ENCODE measurements at places on chromosomes 5 and 9.

DNA sequence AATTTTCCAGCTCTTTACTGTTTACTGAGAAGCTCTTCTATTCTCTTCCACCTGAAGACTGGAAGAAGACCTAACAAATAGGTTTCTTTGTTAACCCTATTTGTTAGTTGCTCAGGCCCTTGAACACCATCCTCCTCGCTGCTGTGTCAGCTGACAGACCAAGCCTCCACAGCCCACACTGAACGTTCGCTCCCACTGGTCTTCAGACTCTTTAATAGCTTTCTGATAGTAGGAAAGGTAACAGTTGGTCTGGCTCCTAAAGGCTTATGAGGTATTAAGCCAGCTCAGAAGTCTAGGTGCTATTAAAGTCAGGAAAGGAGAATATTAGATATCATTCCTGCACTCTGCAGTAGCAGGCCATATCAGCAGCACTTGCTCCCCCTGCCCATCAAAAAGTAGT, 23.3 kb upstream of the F2R start:
- no peak for DNase-seq

DNA sequence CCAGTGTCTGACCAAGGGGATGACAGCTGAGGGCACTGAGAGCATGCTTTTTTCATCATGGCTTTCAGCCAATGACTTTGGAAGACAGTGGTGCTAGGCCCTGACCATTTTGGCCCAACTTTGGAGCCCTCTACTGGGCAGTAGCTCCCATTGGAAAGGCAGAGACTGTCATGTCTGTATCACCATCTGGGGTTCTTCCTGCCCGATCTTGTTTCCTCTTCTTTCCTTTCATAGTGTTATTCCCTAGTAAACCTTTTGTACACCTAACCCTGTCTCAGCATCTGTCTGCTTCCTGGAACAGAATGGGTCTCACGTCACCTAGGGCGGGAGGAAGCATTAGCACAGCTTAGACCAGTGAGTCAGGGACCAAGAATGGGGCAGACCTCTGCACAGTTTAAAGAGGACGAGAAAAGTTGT, 97.4 kb upstream of the MAST4 start:
- no peak for DNase-seq

GRCh38 chr5:6904860-6905259, 191.6 kb downstream of the TENT4A start:
- DNase-seq: no peak

GRCh38 chr5:96278981-96279380, 154.1 kb downstream of the PCSK1 start:
- no peak for DNase-seq

DNA sequence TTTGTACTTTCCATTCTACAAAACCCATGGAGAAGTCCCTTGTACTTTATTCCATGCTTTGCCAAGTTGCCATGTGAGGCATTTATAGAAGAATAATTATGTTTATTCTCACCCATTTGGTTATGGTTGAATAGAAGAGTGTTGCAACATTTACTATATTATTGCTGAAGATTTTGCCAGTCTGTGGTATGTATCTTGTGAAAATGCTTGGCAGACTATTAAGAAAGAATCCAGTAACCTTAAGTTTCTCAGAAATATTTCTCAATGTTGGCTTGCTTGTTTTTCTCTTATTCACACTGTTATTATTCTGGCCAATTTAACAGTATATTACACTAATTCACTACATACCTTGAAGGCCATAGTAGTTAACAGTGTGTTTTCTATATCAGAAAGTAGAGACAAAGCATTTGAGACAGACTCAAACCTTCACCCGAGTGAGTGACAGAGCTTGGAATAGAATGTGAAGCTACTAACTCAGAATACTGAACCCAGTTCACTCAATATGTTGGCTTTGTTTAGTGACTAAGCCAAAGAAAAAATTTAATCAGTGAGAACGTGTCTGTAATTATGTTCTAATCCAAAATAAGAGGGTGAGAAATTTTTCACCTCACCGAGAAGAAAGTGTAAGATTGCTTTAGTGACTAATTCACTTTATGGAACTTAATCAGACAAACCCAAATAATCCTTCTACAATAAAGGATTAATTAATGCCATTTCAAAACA, 184.4 kb downstream of the CWC27 start:
- no peak for DNase-seq

DNA sequence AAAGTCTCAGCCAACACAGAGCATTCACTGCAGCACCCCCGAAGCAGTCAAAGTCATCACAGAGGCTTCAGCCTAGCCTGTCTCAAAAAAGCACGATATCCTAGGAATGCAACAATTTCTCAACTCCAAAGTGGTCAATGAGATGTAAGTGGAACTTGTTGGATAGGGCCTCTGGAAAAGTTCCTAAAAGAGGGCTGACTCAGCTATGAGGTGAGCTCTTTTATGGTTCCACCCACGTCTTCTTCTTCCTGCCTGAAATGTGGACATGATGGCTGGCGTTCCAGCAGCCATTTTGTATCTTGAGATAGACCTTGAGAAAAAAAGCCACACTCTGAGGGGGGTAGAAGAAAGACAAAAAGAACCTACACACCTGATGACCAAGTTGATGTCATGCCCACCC, 32.5 kb upstream of the TRIO start:
- DNase-seq: no peak

GRCh38 chr9:111744363-111744762, 50.4 kb downstream of the SHOC1 start:
- no peak for DNase-seq

DNA sequence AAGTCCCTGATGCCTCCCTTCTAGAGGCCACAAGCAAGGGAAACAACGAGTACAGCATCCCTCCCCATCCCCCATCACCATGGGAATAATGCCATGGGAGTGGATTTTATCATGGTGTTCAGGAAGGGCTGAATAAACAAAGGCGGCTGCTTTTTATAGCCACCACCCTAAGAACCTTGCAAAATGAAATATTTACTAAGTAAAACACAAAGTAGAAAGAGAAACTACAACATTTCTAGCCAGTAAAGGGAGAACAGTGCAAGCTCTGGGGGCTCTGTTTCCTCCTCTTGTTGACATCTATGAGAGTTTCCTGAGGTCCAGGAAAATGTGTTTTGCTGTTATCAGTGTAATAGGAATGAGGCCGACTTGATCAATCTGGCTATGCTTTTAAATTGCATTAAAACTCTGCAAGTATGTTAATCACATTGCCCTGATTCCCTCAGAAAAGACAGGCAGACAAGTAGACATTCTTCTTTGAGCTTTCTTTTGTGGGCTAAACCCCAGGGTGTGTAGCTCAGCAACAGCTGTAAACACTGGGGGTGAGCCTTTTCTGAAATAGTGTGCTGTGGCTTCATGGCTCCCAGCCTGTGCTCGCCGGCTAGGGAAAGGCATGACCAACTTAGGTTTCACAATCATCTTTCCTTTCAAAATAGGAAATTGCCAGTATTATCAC, 31.1 kb downstream of the SV2C start:
- no peak for DNase-seq

- no peak for DNase-seq
Observed at GRCh38 chr9:26856413-26857032, 36.1 kb downstream of the CAAP1 start.

DNA sequence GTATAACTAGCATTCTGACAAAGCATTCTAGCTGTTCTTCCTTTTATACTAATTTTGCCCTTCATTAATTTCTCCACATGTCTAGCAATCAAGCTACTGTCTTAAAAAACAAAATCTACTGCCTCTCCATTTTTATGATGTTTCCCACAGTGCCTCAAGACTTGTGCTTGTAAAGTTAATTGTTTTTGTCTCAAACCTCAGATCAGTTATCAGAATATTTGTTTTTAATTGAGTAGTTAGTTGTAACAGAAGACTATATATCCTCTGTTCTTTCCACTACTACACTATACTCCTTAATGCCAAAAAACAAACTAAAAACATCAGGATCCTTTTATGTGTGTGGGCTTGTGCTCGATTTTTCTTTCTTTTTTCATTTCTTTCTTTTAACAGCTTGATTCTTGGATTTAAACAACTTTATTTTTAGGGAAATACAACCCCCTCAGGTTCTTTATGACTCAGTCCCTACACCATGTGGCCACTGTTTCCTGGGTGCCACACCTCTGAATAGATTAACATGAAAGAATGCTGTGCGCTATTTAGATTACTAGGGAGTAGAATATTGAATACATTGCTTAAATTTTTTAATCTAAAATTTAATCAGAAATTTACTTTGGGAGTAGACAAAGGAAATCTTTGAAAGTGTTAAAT, 1.2 kb downstream of the ASPN start:
- DNase-seq: no peak

DNA sequence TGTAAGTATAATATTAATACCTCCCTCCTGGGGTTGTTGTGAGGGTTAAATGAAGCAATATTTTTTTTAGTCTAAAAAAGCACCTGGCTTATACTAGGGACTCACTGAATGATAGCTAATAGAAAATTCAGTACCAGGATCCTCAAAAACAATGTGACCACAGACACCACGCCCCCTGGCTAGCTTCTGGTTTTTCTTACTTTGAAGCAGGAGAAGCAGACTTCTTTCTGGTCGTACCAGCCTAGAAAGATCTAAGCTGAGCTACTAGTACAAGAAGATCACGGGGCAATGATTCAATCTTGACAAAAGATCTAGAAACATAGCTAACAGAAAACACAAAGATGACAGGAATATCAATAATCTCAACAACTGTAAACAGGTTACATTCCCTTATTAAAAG, 218.5 kb upstream of the SLC30A5 start:
- no peak for DNase-seq

GRCh38 chr5:56012281-56012963, 17.7 kb upstream of the IL6ST start:
- no peak for DNase-seq

DNA sequence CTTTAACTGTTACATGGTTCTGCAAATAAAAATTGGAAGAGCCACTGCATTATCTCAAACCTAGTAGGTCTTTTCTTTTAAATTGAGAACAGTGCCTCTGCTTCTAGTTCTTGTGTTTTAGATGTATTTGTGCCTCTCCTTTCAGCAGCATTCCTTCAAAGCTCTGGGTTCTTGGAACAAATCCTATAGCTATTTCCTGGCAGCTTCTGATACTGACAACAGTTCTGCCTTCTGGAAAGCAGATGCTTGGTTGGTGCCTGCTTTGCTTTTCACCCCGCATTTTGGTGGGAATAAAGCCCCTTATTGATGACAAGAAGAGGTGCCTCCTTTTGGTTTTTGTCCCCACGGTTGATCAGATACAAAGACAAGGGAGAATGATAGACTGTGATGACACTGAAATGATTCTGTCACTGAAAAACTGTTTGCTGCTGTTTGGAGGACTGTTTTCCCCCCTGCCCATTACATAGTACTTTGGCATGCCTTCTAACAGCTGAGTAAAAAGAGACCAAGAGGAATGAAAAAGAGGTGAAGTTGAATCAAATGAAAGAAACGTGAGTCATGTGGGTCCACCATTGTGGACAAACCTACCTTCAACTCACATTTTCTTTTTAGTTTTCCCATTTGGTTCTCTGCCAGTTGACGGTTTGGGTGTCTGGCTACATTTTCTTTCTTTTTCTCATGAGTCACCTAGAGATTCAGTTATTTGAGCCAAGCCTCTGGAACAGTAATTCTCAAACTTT, 5.6 kb downstream of the PTCD2 start:
- DNase-seq: no peak

- no peak for DNase-seq
Observed at GRCh38 chr5:137695651-137696428, 40.0 kb downstream of the KLHL3 start.

GRCh38 chr9:133687856-133688761, 50.0 kb downstream of the SARDH start:
- DNase-seq: no peak

DNA sequence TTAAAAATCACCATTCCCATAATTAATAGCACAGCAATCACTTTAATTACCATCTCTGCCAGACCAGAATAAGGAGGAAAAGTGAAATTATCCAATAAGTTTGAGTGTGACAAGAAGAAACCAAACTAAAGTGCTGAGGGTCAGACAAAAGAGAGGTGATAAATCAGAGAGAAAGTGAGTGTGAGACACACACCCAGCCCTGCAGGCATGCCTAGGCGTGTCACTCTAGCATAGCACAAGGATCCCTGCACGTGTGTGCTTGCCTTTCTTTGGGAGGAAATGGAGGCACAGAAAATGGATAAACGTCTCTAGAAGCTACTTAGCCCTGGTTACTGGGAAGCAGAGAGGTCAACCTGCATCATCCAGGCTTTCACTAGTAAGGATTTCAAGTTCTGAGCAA, 56.2 kb downstream of the SEMA6A start:
- no peak for DNase-seq

DNA sequence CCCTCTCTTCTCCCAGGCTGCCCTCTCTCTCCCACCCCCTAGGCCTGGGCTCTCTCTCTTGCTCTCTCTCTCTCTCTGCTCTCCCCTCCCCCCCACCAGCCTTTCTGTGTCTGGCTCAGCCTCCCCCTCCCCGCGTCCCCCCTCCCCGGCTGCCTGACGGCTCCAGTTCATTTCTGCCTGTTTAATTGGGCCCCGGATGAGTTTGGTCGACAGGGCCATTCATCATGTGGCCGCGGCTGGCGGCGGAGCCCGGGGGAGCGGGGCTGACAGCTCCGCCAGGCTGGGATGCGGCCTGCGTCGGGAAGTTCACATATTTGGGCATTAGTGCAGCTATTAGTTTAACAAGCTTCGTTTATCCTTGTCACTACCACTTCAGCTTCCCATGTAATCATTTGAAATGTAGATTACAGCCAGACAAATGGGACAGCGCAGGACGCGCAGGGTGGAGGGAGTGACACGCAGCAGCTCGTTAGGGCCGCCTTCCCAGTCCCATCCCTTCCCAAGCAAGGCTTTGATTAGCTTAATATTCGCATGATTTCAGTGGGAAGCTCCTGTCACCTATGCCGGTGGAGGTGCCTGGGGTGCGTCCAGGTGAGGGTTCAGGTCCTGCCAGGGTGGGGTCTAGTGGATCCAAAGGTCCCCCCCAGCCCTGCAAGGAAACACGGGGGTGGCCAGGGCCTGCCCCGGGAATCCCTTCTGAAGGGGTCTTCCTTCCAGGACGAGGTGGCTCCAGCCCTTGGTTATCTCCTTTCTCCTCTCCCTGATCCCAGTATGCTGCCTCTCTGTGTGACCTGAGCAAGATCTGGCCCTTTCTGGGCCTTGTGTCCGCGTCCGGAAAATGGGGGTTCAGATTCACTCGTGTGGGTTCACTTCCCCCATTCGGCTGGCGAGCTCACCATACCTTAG, 214.8 kb downstream of the PAX5 start:
- DNase-seq: no peak

DNA sequence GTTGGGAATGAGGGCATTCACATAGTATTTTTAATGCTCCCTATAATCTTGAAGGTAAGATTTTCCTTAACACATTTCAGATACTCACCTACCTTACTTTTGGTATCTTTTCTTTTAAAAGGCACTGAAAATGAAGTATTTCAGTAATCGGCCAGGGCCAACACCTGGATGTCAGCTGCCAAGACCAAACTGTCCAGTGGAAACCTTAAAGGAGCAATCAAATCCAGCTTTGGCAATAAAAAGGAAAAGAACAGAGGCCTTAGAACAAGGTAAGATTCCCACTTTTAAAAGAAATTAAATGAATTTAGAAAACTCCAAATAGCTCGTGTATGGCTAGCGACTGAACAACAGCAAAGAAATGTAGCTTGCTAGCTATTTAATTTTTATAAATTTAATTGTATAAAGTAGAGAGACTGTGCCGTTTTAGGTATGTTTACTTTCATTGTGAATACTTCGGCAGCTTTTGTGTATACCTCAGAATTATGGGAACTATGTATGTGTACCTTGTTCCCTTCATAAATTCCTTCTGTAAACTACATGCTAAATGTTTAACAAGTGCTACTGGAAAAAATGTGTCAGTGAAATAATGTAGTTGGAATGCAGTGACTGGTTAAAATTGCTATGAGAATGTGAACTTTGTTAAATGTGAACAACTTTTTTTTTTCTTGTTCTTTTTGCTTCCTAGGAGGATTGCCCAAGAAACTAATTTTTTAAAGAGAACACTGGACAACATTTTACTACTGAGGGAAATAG, 41.9 kb downstream of the CDK7 start:
- no peak for DNase-seq

- no peak for DNase-seq
Observed at GRCh38 chr5:54915466-54916027, 69.8 kb downstream of the ESM1 start.
